Cortex of kidney (tissue), 1 donor: ENCODE measurements at places on chromosomes 12 and 14.

GRCh38 chr14:102187044-102187443 is 47.3 kb downstream of the WDR20 start:
- no peak for DNase-seq

GRCh38 chr12:131264635-131265034 is 310.9 kb downstream of the ADGRD1 start:
- DNase-seq: no peak

DNA sequence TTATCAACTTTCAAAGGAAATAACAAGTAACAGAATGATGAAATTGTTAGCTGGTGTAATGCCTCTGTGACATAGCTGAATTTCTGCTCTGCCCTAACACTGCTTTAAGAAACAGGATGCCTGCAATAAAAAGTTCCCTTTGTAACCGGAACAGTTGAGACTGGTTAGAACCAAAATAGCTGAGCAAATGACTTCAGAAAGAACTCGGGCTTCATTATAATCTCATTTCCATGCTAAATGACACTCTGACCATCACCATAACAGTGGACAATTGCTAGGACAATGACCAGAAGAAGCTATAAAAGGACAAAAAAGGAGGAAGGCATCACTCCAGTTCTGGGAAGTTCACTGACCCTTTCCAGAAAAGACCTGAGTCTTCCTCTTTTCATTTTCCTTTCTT is 23.5 kb upstream of the PYGL start:
- DNase-seq: no peak

- no peak for DNase-seq
These were observed 32.1 kb downstream of the GALNT16 start for GRCh38 chr14:69291891-69292561.

DNA sequence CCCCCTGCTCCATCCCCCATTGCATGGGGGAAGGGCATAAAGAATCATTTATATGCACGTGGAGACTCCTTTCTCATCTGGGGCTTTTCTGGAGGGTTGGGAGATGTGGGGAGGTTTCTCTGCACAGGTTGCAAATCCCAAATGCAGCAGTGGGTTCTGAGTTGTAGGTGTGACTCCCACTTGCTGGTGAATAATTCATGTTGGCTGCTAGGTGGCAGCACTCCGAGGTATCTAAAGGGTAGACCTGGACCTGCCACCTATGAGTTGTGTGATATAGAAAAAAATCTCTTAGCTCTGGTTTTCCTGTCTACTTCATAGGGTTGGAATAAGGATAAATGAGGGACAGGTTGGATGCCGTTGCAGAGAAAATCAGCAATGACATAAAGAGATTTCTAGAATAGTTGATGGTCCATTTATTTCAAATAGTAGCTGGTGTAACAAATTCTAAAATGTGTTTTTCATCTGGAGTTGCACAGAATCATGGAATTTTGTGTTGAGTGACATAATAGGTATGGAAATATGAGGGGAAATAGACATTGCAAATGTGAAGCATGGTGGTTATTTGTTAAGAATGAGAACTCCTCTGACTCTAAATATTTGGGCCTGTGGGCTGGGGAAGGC is 4.6 kb downstream of the MARCHF9 start:
- no peak for DNase-seq

GRCh38 chr14:72856530-72857266 is 37.2 kb downstream of the DPF3 start:
- DNase-seq: no peak

GRCh38 chr14:99516871-99517642 is 35.8 kb downstream of the CCNK start:
- no peak for DNase-seq

DNA sequence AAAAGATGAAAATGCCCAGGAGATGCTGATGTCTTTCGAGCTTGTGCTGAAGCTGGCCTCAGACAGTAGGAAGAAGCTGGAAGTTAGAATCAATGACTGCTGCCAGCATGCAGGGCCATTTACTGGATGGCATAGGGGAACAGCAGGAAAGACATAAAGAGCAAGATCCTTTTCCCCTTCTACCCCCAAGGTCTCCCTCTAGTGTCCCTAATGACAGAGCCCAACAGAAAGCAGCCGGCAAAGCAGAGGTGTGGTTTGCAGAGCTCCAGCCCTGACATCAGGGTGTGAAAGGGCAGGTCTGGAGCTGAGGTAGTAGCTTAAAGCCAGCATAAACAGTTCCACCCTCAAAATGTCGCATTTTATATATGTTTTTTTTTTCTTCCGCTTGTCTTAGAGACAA is 1560.7 kb upstream of the TMEM132C start:
- no peak for DNase-seq

DNA sequence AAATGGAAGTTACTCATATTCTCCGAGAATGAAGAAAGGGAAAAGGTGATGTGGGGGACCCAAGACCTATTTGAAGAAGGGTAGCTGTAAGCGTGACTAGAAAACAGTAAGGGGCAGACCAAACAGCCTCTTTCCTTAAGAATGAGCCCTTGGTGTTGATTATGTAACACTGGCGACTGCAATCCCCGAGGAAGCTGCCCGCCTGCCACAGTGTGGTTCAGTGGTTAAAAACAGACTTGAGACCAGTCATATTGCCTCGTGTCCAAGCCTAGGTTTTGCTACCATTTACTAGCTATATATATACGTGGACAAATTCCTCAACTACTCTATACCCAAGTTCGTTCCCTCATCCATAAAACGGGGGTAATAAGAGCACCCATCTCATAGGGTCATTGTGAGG is 49.1 kb downstream of the SSPN start:
- no peak for DNase-seq

DNA sequence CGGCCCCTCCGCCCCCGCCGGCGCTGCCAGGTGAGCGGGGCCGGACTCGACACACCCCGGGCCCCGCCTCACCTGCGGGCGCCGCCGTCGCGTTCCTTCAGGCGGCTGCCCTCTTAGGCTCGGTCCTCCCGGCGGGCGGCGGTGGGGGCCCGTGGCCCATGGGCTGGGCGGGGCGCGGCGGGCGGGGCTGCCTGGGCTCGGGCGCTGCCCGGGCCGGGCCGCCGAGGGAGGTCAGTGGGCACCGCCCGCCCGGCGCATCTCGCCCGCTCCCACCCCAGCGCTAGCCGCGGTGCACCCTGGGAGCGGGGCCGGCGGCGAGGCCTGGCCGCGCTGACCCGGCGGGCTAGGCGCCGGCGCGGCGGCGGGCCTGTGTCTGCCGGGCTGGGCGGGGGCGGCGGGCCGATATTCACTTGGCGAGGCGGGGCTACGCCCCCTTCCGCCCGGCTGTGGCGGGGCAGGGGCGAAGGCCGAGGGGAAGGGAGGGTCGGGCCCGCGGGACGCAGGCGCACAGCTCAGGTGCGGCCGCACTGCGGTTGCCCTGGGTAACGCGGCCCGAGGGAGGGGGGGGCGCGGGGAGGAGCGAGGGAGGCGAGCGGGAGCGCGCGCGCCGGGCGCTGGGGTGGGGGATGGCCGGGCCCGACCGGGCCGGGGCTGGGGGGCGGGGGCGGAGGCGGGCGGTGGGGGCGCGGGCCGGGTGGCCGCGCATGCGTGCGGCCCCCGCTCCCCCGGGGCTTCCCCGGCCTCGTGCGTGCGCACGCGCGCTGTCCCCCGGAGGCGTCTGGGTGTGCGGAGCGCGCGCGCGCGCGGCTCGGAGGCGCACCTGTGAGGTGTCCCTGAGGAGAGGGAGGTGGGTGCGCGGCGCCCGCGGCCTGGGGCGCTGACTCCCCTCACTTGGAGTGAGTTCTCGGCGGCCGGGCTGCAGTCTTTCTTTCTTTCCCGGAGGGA is at the start of the genes CCDC92 and ZNF664:
CCDC92 (minus strand) TSS at position 375 of the 945 bp plus-strand sequence. CDS start 28,526 bp downstream, outside the sequence.
ZNF664 (plus strand) TSS at position 759 of the 945 bp plus-strand sequence. CDS start 38,930 bp downstream, outside the sequence.
- DNase-seq: peak; percentile 68

GRCh38 chr14:23409966-23410635 is 2.0 kb upstream of the MYH6 start:
- DNase-seq: no peak

DNA sequence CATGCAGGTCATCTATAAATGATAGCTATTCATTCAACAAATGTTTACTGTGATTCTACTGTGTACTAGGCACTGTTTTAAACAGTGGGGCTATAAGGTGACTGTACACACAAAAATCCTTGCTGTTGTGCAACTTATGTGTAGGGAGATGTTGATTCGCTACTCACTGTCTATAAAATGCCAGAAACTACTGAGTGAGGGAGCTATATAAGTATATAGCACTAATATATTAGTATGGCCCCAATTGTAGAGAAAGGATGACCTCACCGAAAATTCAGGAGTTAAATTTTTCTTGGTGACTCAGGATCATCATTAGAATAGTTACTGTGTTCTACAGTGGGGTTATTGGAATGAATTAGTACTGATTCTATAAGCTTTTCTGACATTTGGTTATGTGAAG is 117.4 kb downstream of the TGFB3 start:
- no peak for DNase-seq

GRCh38 chr12:52362118-52362726 is 5.1 kb downstream of the KRT85 start:
- DNase-seq: no peak

GRCh38 chr14:72503271-72503670 is 390.6 kb downstream of the DPF3 start:
- DNase-seq: no peak

DNA sequence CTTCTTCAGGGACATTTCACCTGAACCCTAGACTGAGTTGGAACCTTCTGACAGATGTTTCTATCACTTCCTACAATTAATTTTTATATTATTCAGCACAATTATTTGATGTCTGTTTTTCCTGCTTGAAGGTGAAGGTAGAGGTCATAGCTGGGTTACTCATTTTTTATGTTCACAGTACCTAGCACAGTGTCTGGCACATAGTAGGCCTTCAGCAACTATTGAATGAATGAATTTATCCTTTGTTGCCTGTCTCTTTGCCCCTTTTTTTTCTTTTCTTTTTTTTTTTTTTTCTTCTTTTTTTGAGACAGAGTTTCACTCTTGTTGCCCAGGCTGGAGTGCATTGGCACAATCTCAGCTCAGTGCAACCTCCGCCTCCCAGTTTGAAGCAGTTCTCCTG is 29.5 kb upstream of the FAM177A1 start:
- DNase-seq: no peak
